ENCODE measurements at places on chromosomes 13 and 19.
A peak's percentile ranks its signal among the peaks of the same experiment; 100 is the strongest.

DNA sequence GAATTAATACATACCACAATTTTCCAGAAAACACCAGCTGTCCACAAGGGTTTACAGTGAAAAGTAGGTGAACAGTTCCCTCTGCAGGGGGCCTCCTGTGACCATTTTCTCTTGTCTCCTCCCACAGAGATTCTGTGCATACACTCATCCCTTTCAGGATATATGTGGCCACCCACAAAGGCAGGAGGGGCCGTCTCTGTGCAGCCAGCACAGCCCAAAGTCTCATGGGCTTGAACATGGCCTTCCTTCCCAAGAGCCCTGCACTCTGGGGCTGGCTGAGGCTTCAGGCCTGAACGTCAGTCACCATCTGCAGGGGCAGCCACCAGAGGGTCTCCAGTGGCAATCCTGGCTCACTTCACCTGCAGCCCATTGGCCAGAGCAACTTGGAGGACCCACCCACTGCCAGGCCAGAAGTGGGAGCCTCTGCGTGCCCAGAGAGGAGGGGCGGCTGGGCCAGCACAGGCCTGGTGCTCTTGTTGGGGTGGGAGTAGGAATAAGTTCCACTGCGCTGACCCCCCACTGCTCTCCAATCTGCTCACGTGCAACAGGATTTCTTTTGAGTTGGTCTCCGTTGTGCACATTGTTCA is 25.1 kb downstream of the TMEM161A start:
- DNase-seq = no peak

DNA sequence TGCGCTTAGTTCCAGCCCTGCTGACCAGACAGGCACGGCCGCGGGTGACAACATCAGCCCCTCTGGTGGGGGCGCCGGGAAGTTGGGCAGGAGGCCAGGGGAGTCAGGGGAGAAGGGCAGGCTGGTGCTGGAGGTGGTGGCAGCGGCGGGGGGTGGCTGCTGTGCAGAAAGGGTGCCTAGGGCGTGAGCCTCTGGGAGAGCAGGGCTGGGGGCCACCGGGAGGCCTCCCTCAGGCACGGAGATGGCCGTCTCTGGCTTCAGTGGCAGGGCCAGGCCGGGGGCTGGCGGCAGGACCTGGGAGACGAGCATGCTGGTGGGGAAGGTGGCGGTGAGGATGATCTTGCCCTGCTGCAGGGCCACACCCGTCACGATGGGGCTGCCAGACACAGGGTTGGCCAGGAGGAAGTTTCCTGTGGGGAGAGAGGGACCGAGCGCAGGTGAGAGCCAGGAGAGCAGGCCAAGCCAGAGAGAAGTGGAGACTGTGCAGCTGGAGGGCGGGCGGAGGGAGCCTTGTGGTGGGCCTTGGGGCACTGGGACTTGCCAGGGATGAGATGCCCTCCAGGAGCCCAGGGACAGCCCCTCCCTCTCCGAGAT is 3.3 kb downstream of the SIX5 start:
- no peak for DNase-seq

DNA sequence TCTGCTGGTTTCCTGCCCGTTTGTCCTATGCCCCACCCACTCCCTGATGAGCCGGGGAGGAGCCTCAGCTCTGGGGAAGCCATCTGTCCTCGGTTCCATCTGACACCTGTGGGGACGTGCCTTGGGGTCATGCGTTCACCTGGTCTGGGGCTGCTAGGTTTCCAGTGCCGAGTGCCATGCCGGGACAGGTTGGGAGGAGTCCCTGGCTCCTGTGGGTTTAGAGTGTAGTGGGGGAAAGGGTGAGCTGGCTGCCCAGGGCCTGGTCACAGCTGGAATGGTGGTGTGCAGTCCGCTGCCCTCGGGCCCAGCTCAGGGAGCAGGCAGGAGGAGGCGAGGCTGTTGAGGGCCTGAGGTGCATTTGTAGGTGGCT is 2.5 kb downstream of the KDM4B start:
- DNase-seq = peak; percentile 41

DNA sequence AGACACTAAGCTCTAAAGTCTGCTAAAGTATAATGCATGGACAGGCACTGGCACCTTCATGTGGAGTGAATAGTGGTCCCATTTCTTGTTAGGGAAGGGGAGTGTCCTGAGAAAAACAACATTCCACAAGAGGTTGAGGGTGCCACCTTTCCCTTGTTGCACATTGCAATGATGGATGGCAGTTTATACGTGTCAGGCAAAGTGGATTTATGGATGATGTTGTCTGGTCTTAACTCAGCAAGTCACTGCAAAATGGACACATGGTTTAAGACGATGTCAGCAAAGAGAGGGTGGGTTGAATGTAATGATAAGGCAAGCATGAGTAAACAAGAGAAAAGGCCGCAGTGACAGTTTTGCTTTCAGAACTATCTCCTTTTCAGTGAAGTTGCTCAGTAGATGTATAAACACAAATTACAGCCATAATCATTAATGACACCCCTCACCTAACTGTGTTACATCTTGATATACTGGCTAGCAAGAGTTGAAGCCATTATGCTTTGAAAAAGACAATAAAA is 19.6 kb upstream of the CBY2 start:
- DNase-seq = no peak

DNA sequence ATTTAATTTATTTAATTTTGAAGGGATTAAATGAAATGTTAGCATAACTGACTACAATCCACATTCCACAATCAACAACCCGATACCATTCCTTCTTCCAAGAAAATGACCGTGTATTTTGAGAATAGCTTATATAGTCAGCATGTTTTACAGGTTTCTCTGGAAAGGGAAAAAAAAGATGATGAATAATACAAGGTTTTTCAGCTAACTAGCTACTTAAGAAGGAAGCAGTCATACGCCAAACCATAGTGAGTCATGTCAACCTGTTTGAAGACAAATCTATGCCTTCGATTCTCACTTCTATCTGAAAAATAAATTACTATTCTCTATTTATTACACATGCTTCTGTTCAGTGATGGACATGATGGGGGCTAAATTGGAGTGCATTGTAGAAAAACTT is 258.6 kb downstream of the EFNB2 start:
- no peak for DNase-seq

- DNase-seq = no peak
These were observed 80.5 kb downstream of the GPC6 start for GRCh38 chr13:93307136-93307535.

- no peak for DNase-seq
These were observed 6.6 kb downstream of the SDHAF1 start for GRCh38 chr19:36001605-36002004.

GRCh38 chr19:1065606-1066109 is 1.3 kb upstream of the ARHGAP45 start:
- DNase-seq = no peak

GRCh38 chr13:27381601-27382000 is 42.8 kb upstream of the GTF3A start:
- no peak for DNase-seq

GRCh38 chr13:41649659-41650058 is 192.3 kb downstream of the RGCC start:
- no peak for DNase-seq

DNA sequence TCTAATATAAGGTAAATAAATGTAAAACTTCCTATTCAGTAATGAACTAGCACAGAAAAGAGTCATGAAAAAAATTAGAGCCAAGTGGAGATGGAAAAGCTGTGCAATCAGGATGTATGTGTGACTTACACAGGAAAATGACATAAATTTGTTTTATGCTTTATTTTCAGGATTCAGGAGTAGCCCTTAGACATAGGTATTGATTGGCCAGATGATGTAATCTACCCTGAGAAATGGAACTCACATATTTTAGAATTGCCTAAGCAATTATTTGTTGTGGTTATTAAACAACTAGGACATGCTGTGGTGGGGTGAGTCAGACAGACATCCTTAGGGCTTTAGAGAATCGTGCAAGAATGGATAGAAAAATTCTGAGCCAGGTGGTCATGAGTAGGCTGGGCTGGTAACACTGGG is 110.6 kb downstream of the PCDH9 start:
- DNase-seq = no peak

- no peak for DNase-seq
These were observed 164.2 kb downstream of the ABCC4 start for GRCh38 chr13:95137096-95137495.

- no peak for DNase-seq
These were observed 9.2 kb upstream of the MEX3D start for GRCh38 chr19:1577090-1577928.

DNA sequence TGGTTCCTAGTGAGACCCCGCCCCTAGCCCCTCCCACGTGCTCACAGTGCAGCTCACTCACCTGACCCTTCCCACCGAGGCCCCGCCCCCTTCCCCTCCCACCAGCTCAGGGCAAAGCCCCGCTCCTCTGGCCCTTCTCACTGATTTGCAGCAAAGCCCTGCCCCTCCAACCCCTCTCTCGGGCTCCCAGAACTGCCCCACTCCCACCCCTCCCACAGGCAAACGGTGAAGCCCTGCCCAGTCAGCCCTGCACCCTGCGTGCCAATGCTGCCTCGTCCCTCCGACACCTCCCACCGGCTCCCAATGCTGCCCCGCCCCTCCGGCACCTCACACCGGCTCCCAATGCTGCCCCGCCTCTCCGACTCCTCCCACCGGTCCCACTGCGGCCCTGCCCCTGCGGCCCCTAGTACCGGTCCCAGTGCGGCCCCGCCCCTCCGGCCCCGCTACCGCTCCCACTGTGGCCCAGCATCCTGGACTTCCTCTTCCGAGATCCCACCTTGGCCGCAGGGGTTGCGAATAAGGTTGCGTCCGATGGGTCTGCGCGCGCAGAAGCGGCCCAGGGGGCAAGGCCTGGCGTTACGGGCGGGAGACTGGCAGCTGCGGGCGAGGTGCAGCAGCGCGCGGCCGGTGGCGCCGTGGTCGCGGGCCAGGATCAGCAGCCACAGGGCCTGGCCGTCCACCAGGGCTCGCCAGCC is 834 bp downstream of the FBXO27 start:
- DNase-seq = peak; percentile 80

GRCh38 chr13:66618702-66619101 is 611.4 kb downstream of the PCDH9 start:
- DNase-seq = no peak

DNA sequence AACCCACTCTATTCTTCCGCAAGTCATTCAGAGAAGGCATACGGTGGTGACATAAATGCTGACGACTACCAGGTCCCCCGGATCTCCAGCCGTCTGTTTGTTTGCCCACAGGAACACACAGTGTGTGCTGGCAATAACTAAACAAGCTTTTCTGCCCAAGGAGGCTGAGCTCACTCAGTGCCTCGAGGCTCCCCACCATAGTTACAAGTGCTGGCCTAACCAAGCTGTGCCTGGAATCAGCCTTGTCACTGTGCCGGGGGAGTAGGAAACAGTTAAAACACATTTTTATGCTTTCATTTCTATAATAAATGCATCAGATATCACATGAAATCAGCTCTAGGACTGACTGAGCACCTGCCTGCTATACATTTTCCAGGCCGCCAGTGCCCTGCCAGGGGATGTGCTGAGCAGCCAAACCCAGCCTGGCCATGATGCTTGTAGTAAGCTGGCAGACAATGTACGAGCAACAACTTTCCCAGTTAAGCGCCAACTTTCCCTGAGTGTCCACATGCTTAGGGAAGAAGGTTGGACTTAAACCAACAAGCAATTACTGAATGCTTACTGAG is 28.1 kb downstream of the BRD4 start:
- DNase-seq = no peak

- no peak for DNase-seq
These were observed 1.6 kb upstream of the KLK10 start for GRCh38 chr19:51020988-51021651.

- no peak for DNase-seq
These were observed 45.8 kb downstream of the RUBCNL start for GRCh38 chr13:46341112-46341711.

DNA sequence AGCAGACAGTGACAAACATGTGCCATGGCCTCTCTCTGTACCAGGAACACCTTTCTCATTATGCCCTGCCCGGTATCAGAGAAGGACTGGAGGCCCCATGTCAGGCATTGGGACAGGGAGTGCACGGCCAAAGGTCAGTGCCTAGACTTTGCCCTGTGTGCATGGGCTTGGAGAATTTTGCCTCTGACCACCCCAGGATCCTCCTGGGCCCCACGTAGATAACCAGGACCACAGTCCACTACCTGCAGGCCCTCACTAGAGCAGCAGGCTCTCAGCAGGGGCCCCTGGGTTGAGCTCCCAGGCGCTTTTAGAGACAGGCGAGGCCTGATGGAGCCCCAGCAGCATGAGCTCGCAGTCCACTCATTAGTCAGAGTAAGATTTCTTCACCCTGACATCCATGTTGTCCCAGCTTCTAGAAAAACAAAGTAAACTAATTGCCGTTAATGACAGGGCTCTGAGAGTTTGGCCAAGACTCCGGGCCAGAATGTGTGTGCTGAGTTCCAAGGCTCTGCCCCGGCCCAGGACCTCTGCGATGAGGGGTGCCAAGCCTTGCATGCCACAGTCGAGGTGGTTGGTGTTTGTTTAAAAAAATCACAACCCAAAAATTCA is 42.7 kb downstream of the CAPN12 start:
- DNase-seq = no peak

- DNase-seq = no peak
These were observed 12.2 kb upstream of the FUT5 start for GRCh38 chr19:5882421-5882968.

GRCh38 chr19:33424181-33424580 is 50.7 kb downstream of the CEBPG start:
- DNase-seq = no peak

DNA sequence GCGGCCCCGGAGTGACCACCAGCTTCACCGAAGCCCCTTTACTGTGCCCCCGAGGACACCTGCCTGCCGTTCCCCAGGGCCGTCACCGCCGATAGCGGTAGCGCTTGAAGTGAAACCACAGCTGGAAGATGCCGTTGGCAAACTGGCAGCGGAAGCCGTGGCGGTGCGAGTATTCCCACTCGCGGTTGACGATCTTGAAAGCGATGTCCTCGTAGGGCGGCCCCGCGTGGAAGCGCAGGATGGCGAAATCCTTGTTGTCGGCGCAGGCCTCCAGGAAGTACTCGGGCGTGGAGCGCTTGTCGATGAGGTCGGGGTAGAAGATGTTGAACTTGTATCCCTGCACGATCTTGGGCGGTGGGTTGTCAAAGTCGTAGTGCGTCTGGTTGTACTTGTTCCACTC is 5.2 kb upstream of the TBXA2R start:
- no peak for DNase-seq

GRCh38 chr19:35294328-35294727 is 2.4 kb downstream of the MAG start:
- DNase-seq = no peak

DNA sequence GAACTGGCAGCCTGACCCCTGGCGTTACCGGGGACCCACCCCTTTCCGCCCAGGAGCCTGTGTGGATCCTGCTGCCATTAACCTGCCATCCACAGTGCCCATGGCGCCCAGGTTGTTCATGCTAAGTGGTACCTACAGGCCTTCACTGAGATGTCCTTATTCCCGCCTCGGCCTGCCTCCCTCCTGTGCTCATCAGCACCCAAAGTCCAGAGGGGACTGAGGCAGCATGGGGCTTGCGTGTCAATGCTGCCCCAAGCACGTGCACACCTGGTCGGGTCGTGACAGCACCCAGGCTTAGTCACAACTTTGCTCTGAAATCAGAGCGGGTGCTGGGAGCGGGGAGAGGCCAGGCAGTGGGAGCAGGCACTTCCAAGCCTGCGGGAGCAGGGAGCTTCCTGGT is 3.7 kb upstream of the INTS6 start:
- no peak for DNase-seq

DNA sequence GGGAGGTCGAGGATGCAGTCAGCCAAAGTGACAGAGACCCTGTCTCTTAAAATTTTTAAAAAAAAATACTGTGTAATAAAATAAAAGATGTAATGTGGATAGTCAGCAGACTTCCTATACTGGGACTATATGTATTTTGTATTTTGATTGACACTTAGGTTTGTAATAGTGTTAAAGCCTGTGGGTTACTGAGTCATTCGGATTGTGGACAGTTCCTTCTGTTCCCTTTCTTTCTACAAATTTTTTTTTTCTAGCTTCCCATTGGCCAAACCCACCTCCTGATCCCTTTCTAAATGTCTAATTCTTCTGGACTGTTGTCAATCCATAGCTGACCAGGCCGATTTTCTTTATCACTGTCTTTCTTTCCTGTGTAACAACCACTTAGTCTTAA is 108.0 kb downstream of the DNAJC3 start:
- no peak for DNase-seq

All from stimulated activated CD4-positive, alpha-beta T cell treated with anti-CD3 and anti-CD28 coated beads, Interleukin-4, amount 100 ng/mL, for 1 hour (primary cell).